ENCODE measurements at places on chromosomes 3 and 15.

GRCh38 chr3:129605922-129606635 lies 397 bp downstream of the PLXND1 start:
- DNase-seq: peak; percentile 63

GRCh38 chr3:113898892-113899291 lies 48.9 kb upstream of the ZDHHC23 start:
- DNase-seq: peak; percentile 64

DNA sequence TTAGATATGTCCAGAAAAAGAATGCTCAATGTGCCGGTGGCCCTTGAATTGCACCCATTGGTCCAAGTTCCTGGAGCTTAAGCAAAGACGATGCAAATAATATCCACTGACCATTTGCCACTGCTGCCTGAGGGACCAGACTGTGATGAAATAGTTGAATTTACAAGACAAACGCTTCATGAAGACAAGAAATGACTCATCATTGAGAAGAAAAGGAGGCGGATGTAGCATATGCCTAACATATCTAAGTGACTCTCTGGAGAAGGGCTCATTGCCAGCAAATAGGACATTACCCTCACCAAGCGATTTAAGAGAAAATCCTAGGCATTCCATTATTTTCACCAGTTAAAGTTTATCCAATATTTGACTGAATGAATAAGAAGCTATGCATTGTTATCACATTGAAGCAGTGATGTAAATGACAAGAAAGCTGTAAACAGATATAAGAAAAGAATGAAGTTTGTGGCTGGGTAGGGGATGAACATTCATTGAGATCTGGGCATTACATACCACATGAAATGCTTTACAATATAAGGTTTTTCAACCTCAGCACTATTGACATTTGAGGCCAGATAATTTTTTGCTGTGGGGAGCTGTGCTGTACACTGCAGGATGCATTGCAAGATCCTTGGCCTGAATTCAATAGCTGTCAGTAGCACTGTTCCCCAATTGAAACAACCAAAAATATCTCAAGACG lies 48.9 kb upstream of the CPNE4 start:
- peak; percentile 37 for DNase-seq

GRCh38 chr3:192916371-192917027 lies 1.2 kb downstream of the MB21D2 start:
- DNase-seq: peak; percentile 61

- DNase-seq: no peak
Observed at GRCh38 chr3:168431491-168431890, 335.8 kb upstream of the GOLIM4 start.

DNA sequence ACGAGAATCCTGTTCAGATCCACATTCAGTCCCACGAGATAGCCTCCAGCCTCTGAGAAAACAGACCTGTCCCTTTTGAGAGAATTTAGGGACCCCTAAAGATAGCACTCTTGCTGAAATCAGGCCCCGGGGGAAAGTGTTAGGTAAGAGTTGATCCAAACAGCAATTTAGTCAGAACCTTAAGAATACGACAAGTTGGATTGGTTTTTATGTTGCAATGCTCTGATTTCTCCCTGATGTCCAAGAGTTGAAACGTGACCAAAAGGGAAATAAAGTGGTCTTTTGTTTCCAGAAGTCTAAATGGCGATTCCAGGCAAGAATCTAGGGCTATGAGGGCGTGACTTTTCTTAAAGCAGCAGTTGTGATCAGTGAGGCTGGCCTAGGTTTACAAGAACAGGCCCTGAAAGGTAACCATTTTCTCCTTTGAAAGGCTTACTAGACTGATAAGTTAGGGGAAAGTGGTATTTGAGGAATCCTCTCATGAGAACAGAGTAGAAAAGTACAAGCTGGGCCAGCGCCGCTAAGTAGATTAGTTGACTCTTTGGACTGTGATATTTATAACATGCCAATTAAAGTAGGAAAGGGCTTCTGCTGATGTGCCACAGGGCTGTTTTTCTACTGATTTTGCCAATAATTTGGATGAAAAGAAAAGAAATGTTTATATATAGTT lies 4.9 kb downstream of the MAN2A2 start:
- no peak for DNase-seq

DNA sequence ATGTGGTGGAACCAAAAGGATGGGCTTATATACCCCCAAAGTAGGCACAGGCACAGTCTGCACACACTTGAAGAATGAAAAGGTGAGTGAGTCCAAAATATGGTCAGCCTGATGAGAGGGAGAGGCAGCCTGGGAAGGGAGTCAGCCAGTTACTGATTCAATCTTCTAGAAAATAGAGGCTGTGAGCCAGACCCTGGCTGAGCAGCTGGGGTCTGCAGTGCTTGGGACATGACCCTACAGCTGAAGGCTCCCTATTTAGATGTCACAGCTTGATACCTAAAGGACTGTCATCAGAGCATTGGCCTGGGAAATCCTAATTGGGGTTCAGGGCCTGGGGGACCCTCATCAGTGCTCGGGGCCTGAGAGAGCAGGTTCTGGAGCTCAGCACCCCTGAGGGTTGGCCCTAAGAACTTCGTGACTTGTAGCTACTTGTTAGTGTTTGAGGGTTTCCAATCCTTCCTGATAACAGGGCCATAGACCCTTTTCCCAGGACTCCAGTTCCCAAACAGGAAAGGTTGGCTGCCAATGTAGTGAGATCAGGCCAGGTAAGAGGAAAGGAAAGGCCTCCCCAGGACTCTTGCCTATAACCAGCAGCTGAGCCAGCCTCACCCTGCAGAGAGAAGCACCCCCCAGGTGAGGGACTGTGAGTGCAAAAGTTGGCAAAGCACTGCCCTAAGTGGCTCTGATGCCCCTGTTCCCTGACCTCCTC lies 54.7 kb upstream of the SLCO2A1 start:
- no peak for DNase-seq

DNA sequence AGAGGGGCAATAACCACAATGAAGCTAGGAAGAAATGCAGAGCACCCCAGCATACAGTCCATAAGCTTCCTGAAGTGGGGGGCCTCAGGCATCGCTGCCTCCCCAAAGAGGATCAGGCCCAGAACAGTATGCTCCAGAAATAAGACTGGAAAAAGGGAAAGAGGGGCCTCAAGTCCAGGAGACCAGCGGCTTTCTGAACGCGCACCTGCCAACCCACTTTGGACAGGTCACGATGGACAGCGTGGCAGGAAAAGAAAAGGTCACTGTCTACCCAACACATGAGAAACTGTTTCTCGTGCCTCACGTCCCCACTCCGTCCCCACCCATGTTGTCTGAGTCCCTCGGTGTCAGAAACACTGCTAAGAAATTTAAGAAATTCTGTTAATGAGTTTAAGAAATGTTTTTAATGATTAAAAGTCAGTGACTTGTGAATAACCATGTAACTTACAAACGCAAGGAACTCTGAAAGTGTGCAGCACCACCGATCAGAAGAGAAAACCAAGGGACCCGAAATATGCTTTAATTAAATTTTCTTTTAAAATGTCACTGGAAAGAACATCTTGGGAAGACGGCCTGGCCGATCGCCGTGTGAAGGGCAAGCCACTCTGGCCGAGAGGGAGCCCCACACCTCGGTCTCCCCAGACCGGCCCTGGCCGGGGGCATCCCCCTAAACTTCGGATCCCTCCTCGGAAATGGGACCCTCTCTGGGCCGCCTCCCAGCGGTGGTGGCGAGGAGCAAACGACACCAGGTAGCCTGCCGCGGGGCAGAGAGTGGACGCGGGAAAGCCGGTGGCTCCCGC lies 1.7 kb upstream of the PPARG start:
- no peak for DNase-seq

DNA sequence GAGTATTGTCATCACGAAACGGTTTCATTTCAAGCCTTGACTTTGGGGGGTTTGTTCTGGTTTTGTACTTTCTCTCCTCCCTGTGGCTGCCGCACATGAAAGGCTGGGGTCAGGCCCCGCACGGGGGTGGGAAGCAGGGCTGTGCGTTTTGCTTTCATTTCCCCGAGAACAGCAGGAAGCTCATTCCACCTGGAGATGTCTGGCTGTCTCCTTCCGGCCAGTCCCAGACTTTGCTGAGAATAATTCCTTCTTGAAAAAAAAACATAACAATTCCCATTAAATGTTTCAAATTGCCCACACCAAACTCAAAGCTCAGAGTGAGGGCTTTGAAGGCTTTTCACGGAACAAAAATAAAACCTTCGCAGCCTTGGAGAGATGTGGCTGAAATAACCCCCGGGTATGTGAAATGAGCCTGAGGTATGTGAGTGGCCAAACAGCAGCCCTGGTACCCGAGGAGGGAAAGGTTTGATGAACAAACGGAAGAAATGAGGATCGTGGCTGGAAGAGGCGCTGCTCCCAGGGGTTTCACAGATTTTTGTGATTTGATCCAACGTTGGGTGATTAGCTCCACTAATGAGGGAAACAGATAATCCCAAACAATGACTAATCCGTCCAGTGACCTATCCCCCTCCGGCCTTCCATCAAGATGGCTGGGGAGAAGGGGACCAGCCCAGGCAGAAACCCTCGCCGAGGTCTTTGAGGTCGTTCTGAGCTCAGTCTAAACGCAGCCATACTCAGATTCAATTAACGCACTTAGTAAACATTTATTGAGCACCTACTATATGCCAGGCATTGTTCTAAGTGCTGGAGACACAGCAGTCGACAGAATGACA lies 126.9 kb upstream of the MEF2A start:
- DNase-seq: no peak

DNA sequence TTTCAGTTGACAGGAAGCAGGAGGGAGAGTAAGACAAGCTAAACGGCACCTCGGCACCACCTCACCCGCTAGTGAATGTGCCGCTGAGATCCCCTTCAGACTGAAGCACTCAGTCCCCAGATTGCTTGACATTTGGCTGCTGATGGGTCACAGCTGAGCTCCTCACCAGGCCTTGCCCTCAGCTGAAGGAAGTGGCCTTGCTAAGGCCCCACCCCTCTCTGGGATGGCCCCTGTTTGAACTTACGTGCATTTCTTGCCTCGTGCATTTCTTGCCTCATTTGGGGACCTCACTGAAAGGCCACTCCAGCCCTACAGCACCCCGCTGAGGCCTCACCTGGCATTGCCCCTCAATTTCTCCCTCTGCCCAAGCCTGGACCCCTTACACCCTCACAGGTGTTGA lies 39.8 kb downstream of the EOGT start:
- DNase-seq: no peak

DNA sequence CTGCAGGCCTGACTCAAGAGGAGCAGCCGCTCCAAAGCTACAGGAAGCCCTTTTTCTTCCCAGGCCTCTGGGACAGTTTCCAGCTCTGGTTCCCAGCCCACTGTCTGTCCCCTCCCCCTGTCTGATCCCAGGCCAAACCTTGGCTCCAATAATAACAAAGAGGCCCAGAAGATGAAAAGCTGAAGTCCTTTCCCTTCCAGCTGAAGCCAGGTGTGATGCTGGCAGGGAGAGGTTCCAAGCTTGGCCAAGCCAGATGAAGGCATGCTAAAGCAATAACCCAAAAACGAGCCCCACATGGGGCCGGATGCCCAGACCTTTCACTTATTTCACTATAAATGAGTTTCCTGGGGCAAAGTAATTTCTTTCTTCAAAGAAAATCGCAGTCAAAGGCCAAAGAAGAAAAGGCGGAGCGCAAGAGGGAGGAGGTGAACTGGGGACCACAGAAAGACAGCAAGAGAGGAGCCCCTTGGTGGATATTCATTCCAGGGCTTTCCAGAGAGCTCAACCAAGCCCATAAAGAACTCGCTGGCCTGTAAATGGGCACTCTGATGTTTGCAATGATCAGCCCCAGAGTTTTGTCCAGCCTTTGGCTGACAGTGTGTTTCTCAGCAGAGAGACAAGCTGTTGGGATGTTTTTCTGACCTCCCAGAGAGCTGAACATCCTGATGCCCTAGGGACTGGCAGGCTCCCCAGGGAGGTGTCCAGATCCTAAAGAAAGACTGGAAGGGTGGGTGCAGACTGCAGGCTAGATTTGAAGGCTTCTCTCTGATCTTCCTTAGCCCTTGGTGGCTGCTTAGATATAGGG lies 157.6 kb downstream of the UACA start:
- DNase-seq: peak; percentile 79

DNA sequence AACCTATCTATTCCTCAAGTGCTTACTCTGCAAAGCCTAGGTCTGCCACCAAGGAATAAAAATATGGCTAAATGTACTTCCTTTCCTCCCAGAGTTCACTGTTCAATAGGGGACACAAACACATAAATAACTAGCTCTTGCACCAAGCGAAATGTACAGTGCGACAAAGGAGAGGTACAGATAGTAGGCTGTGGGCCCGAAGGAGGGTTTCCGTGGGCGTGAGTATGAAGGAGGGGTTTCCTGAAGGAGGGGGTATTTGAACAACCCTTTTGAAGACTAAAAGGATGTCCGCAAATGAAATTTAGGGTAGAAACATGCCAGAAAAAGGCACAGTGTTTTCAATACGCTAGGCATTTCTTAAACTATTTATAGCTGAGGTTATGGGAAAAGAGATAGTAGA lies 207.9 kb downstream of the LPP start:
- no peak for DNase-seq

DNA sequence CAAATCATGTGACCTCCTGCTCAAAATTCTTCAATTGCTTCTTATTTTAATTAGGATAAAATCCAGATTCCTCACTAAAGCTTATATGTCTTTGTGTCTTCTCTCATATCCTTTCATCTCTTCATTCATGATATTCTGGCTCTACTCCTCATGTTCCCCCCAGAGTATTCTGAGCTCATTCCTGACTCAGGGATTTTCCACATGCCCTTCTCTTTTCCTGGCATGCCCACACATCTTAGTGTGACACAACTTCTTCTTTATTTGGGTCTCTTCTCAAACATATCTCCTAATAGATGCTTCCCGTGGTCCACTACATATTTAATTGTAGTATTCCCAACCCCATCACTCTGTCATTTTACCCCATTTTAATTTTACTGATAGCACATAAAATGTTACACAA lies 15.2 kb upstream of the MBNL1 start:
- no peak for DNase-seq

DNA sequence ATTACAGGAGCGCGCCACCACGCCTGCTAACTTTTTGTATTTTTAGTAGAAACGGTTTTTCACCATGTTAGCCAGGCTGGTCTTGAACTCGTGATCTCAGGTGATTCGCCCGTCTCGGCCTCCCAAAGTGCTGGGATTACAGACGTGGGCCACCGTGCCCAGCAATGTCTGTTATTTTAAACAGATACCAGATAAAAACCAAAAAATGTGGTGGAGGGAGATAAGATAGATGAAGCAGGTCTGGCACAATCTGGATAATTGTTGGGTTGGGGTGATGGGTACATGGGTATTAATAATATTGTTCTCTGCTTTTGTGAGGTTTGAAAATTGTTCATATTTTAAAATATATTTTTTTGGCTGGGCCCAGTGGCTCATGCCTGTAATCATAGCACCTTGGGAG lies 4.7 kb downstream of the RNF111 start:
- no peak for DNase-seq

GRCh38 chr3:130748467-130748861 lies 1.8 kb upstream of the PIK3R4 start:
- no peak for DNase-seq

GRCh38 chr3:57787867-57788623 lies 31.9 kb downstream of the SLMAP start:
- DNase-seq: peak; percentile 89

DNA sequence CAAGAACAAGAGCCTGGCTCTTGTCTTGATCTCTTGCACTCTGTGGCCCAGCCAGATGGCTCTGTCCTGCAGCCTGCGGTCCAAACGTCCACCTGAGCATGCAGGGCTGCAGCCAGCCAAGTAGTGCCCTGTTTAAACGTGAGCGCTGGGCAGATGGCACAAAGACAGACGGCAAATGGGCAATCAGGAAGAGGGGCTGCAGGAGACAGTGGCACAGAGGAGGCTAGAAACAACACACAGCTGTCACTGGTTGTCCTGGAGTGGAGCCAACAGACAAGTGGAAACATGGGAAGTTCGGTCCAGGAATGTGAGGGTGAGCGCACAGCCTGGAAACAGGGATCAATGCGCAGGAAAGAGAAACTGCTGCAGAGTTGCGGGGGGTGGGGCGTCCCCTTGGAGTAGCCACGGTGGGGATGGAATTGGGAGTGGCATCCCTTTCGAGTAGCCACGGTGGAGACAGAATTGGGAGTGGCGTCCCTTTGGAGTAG lies 10.7 kb upstream of the ZXDC start:
- DNase-seq: no peak
